ENCODE measurements at places on chromosomes 1 and 21.

- DNase-seq = no peak
Observed at GRCh38 chr1:172682812-172683211, 23.9 kb downstream of the FASLG start.

- DNase-seq = no peak
Observed at GRCh38 chr1:145961425-145962156, 2.8 kb downstream of the ANKRD34A start.

DNA sequence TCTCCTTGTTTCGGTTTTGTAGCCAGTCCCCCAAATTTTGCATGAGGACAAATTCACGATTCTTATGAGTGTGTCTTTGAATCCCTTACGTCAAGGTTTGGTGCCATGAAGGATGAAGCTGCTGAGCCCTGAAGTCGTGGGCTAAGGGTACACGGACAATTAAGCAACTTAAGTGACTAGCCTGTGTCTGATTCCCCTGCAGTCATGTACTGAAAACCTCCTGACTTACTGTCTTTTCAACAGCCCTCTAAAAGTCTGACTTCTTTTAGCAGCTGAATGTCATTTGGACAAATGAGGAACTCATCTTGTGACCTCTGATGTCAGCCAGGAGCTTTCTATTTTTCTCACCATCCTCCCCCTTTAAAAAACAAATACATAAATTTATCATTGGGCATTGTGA lies 27.1 kb upstream of the C1orf105 start:
- DNase-seq = no peak

DNA sequence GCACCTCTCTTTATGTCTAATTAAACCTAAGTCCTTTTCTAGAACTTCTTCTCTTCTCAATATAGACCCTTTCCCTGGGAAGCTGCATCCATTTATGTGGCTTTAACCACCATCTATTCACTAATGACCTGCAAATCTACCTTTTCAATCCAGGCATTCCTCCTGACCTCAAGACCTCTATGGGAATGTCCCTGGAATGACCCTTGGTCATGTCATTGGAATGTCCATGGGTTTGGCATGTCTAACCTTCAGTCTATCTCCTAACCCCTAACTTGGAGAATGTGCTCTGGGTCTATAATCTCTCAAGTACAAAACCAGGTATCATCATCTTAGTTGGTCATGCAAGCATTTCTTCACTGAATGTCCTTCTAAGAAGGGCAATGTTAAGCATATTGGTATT lies 196.1 kb downstream of the KCNH1 start:
- DNase-seq = no peak

DNA sequence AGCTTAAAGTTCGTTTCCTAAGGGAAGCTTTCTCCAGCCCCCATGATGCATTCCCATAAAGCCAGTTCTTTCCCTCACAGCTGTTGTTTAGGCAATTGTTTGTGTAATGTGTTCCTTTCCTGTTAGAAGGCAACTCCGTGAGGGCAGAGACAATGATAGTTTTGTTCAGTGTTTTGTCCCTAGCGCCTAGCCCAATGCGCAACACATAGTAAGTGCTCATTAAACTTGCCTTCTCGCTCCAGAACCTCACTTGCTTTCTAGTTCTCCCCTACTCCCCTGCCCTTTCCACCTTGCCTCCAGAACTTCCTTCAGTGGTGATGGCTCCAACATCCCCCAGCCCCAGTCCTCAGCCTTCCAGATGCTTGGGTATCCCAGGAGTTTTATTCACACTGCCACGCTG lies 115.4 kb downstream of the TMEM53 start:
- no peak for DNase-seq

- no peak for DNase-seq
Observed at GRCh38 chr21:25885880-25886279, 151.1 kb downstream of the GABPA start.

- DNase-seq = no peak
Observed at GRCh38 chr1:218211241-218211640, 73.9 kb upstream of the RRP15 start.

GRCh38 chr1:4602462-4603294 lies 51.7 kb upstream of the AJAP1 start:
- DNase-seq = no peak

DNA sequence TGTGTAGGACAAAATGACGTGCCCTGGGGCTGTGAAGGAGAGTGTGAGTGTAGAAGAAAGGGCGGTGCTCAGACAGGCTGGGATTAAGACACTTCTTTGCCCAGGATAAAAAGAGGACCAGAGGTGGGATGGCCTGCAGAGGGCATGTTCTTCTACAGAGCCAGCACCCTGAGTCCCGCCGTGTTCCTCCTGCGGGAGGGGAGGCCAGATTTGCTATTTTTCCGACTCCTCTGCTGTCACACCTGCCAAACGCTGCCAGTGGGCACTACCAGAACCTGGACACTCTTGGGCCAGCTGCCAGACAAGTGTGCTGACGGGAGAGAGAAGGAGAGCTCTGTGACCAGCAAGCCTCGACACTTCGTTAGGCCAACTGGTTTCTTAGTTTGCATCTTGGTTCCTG lies 206.4 kb downstream of the PLD5 start:
- DNase-seq = no peak

DNA sequence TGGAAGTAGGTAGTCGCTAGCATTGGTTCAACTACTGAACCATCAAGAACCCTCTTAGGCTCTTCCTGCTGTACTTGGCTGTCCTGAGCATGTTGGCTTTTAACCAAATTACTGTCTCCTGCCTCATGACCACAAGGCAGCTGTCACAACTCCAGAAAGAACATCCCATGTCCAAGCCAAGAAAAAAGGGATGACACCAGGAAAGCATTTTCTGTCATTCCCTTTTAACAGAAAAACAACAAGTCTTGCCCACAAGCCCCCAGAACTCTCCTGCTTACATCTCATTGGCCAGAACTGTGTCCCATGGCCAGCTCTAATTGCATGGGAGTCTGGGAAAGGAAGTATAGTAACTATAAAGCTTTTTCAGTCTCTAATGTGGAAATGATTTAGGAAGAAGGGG lies 2.4 kb upstream of the RNU5D-1 start:
- DNase-seq = peak; percentile 34

DNA sequence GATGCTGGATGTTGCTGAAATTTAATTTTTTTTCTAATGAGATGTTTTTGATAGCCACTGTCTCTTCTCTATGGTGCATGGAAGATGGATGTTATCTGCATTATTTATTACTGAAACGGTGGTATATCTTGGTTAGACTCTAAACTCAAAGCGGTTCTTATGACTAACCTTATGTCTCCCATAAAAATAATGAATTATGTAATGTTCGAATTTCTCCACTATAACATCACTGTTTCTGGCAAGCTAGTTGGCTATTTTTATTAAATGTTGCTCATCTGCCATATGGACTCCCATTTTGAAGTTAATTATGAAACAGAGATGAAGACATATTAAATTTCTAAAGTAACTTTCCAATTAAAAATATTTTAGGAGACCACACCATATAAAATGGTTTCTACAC lies 808.6 kb upstream of the ADGRL4 start:
- DNase-seq = no peak

GRCh38 chr21:32386195-32386870 lies 6.5 kb downstream of the URB1 start:
- DNase-seq = no peak

DNA sequence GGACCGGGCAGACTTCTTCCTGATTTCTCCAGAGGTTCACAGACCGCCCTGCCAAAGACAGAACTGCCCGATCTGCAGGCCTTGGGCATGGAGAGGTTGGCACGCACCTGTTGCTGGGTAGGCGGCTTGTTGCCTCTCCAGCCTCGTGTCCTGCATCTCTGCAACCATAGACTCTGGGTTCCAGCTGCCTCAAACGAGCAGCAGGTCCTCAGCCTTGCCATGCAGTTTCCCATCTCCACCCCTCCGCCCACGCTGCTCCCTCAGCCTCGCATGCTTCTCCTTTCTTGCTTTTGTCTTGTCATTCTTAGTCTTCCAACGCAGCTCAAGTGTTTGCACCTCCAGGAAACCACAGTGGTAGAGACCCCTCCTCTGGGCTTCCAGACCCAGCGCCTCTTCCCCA lies 126.2 kb downstream of the LACTBL1 start:
- no peak for DNase-seq

- no peak for DNase-seq
Observed at GRCh38 chr1:174230399-174230798, 71.1 kb downstream of the RABGAP1L start.

- no peak for DNase-seq
Observed at GRCh38 chr1:208139434-208140045, 104.6 kb downstream of the PLXNA2 start.

DNA sequence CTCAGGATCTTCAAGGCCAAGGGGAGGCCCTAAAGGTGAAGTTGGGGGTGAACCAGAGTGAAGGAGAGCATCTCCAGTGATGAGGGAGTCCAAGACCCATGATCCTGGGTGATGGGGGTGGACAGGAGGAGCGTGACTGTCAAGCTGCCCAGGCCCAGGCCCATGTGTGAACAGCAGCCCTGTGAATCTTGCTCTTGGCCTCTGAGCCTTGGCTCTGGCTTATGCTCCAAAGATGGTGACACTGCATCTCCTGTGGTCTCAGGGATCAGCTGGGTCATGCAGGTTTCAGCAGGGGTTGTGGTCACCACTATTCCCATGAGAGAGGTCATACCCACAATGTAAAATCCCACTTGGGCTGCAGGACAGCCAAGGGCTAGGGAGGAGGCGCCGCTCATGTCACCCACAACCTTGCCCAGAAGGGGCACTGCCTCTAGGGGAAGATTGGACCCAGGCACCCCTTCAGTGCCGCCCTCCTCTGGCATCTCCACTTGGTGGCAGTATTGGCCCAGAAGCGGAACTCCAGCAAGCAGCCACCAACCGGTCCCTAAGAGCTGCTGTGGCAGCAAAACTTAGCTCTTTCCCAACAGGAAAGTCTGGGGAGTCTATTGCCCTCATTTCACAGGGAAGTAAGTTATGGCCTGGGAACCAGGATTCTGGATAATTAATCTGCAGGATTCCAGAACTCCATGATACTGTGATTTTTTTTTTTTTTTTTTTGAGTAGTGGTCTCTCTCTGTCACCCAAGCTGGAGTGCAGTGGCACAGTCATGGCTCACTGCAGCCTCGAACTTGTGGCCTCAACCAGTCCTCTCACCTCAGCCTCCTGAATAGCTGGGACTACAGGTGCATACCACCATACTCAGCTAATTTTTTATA lies 7.5 kb upstream of the WNT3A start:
- no peak for DNase-seq

DNA sequence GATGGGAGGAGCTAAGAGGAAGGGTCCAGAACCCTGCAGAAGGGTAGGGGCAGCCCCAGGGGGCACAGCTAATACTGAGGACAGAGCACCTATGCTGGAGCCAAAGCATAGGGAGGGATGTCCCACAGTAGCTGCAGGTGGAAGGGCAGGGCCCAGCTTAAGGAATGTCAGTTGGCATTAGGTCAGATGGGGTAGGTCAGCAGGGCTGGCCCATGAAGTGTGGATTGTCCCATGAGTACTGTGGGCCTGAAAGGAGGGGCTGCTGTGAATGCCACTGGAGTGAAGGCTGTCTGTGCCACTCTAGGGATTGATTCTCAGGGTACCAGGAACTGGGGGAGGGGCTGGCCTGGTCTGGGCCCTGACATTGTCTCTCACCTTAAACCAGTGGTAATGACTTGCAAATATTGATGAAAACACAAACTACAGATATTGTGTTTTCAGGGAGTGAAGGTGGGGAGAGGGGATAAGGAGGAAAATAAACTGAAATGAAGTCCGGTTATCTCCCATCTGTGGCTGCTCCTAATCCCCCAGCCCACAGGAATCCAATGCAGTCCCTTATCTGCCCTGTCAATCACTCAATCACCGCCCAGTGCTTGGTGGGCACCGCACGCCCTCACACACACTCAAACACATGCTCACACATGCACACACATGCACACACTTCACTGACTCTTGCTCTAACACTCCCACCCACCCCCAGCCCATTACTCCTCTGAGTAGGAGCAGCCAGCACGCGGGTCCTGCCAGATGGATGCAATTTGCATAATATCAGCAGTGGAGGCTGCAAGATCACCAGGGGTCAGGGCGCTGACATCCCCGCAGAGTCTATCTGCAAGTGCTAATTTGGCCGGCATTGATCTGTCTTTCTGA lies 27.8 kb downstream of the DMAP1 start:
- DNase-seq = no peak

DNA sequence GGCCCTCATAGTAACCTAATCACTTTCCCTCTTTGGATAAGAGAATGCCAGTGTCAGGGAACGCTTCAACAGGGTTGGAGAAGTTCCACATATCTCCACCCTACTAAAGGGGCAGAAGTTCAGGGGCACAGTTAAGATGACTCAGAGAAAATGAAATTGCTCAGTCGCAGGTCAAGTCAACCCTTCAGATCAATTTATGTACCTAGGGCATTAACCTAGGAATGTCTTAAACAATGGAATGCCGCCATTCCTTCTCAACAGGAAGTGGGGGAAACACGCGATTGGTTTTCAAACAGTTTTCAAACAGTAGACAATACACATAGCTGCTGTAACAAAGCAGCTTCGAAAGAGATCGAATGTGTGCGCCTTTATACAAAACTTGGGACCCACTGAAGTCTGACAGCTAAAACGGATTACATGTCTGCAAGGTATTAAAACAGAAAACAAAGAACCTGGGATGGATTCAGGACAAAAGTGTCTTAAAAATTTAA lies 897 bp downstream of the SLC25A24 start:
- no peak for DNase-seq

- no peak for DNase-seq
Observed at GRCh38 chr1:75234562-75234961, 100.4 kb downstream of the LHX8 start.

GRCh38 chr1:41957568-41957967 lies 38.8 kb upstream of the HIVEP3 start:
- no peak for DNase-seq

DNA sequence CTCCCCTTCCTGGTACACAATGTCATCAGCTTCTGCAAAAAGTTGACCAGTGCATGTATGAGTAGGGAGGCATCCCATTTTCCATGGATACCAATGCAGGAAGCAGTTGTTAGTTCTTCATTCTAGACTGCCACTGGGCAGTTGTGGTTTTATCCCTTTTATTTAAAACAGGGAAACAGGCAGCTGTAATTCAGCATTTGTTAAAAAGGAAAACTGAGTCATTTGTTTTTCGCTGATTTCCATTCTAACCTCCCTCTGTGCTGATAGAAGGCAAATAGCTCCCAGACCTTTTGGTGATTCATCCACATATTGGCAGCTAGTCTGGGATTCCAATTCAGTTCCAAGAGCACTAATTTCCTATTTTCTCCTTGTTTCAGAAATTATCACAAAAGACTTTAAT lies 21.1 kb upstream of the ABCA4 start:
- no peak for DNase-seq
